ENCODE measurements at places on chromosomes 7 and 10.

GRCh38 chr7:10412422-10413019, 561.2 kb upstream of the PHF14 start:
- peak; percentile 7 for DNase-seq

DNA sequence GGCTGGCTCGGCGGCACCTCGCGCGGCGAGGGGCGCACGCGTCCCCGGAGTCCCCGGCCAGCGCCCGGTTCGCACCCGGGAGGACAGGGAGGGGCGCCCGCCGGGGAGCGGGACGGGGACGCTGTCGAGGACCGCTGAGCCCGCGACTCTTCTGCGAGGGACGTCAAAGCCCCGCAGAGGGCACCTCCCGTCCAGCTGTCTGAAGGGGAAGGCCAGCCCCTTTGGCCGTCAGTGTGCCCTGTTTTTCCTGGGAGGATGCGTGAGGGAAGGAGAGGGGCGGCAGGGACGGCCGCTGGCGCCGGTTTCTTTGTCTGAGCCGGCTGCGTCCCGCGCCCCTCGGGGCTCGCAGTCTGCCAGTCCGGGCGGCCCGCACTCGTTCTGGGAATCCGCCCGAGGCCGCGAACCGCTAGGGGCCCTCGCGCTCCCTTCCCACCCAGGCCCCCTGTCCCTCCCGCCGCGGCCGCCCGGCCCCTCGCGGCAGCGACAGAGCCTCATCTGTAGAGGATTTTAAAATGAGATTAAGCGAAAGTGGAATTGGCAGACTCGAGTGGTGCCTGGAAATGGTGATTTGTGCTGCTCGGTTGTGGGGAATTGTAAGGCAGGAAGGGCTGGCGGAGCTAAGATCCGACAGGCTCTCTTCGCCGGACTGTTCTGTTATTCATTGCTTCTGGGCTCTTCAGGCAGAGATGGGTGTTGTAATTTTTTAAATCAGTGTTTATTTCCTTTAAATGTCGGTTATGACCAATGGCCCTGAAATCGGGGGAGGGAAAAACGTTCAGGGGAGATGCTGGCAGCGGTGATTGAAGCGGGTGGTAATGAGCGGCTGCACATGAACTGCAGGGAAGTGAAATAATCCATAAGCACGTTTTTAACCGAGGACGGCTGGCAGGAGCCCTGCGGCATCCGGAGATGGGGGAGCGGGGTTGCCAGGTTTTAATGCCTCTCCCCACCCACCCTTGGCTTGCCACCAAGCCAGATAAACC, 618 bp upstream of the RELN start:
- DNase-seq = peak; percentile 18

- DNase-seq = no peak
Observed at GRCh38 chr7:104922182-104923009, 91.6 kb upstream of the KMT2E start.

DNA sequence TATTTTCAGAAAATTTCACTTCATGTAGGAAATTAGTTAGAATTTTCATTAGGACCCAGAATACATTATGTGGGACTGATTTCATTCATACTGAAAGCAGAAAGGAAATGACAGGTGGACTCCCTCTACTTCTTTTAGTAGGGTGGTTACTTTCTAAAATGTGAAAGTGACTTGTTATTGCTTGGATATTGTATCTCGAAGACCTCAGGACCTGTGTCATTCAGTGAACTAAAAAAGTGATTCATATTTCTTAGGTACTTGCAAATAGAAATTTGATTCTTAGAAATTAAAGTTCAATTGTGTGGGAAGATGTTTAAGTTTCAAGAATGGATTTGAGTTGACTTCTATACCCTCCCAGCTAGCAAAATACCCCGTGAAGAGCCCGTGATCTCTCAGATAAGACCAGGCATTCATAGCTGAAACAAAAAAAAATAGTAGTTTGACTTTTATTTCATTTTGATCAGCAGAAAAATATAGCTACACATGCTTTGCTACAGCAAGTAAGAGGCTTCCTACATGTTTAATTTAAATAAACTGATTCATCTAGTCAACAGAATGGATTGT, 1037.1 kb downstream of the GATA3 start:
- DNase-seq = no peak

GRCh38 chr7:22572937-22573336, 72.9 kb upstream of the STEAP1B start:
- peak; percentile 87 for DNase-seq

DNA sequence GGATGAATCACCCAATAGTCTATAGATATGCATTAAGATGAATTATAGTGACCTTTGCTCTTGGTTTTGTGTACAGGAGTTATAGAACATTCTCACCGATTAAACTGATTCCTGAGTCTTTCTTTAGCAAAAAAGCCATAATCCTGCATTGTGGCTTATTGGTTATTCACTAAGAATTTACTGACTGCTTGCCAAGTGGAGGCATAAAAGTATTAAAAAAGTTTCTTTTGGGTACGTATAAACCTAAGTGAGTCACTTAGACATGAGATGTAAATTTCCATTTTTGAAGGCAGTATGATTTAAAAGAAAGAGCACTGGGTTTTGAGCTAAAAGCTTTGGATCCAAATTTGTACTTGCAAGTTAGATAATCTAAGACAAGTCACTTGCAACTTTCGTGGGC, 100.7 kb downstream of the CDK6 start:
- peak; percentile 82 for DNase-seq

GRCh38 chr10:120573355-120573754, 116.3 kb downstream of the PLPP4 start:
- DNase-seq = no peak

- DNase-seq = no peak
Observed at GRCh38 chr10:36574207-36574606, 551.2 kb upstream of the ANKRD30A start.

DNA sequence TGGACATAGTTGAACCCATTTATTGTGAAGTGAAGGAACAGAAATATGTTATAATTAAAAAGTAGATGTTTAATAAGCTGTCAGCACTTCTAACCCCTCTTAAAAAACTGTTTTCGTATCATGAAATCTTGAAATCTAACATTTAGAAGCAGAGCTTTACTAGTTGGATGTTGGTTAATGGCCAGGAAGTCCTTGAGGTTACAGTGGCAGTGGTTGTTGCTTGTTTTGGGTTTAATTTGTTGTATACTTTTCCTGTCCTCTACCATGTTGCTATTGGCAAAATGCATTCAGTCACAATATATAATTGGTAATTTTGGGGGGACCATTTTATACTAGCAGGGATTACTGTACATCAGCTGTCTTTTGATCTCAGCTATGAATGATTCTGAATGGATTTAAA, 60.7 kb downstream of the EXOC4 start:
- DNase-seq = no peak

GRCh38 chr7:69778138-69778537, 179.9 kb downstream of the AUTS2 start:
- DNase-seq = no peak

GRCh38 chr7:123070702-123071286, 75.3 kb upstream of the TAS2R16 start:
- no peak for DNase-seq

- no peak for DNase-seq
Observed at GRCh38 chr10:119693262-119693957, 32.4 kb upstream of the INPP5F start.

- no peak for DNase-seq
Observed at GRCh38 chr7:81774551-81774950, 4.7 kb upstream of the HGF start.

GRCh38 chr10:78614267-78614666, 454.5 kb upstream of the ZMIZ1 start:
- no peak for DNase-seq

DNA sequence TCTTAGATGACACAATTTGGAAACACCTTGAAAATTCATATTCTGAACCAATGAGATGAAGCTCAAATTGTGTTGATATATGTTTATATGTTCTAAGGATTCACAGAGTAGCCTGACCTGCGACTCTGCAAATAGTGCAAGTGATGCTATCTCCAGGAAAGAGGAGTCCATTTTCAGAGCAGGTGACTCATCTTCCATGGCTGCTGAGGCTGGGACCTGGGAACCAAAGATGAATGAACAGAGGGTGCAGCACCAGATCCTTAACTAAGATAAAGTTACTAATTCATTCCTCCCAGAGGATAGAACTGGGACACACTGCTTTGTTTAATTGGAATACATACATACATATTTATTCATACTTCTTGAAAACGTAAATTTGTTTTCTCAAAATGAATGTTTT, 240.6 kb upstream of the SEMA3C start:
- DNase-seq = no peak

- no peak for DNase-seq
Observed at GRCh38 chr7:143882604-143883078, 19.3 kb downstream of the TCAF1 start.

DNA sequence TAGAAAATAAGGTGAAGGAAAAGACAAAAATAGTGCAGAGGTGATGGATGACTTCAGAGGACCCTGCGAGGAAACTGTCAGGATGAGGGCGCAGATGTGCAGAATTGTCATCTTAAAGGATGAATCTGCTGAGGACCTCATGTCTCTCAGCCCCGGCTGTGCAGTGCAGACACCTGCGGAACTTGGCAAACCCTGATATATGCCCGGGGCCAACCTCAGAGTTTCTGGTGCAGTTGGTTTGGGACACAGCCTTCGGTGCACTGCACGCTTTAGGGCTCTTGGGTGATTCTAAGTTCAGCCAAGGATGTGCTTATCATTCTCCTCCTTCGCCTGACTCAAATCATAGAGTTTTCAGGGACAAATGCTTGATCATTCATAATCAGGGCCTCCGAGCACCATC, 310.1 kb downstream of the TCERG1L start:
- DNase-seq = no peak

- DNase-seq = no peak
Observed at GRCh38 chr7:96645084-96645483, 64.6 kb downstream of the SEM1 start.

GRCh38 chr10:44956226-44956625, 3.4 kb upstream of the RASSF4 start:
- DNase-seq = no peak

DNA sequence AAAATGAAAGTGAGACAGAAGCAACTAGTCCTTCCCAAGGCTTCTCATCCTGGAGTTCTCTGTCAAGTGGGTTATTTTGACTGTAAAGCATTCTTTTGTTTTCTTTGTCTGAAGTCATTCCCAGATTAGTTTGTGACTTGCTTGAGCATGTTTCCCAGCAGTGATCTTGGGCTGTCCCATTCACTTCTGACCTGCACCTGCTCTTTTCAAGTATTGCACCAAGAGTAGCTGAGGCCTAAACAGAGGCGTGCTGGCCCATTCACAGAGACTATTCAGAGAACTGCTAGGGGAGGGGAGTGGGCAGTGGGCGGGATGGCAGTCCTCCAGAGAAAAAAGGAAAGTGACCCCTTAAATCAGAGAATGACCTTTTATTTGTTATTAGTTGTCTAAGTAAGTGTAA, 61.3 kb downstream of the CACNA2D1 start:
- no peak for DNase-seq

GRCh38 chr7:29748286-29749099, 57.8 kb upstream of the WIPF3 start:
- peak; percentile 8 for DNase-seq

- DNase-seq = no peak
Observed at GRCh38 chr7:104240401-104240800, 32.6 kb upstream of the ORC5 start.

GRCh38 chr10:65176994-65177393, 1655.8 kb downstream of the REEP3 start:
- DNase-seq = no peak

DNA sequence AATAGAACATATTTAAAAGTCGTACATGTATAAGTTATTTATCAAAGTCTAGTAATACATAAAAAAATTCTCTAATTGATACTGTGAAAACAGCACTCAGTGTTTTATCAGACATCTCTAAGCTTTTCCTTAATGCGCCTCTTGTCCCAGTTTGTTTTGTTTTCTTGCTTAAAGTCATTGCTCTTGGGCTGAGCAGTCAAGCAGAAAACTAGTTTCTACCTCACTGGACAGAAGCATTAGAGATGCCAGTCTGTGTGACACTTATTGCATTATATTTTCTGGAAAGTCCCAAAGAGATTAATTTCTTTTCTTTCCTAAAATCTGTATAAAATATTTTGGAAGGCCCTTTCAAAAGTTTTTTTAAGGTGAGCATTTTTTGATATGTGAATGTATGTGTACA, 236.2 kb downstream of the PCLO start:
- DNase-seq = peak; percentile 29

GRCh38 chr7:111903797-111904196, 302.4 kb downstream of the DOCK4 start:
- DNase-seq = peak; percentile 35

- DNase-seq = peak; percentile 97
Observed at GRCh38 chr7:46764100-46764936, 817.6 kb downstream of the TNS3 start.

GRCh38 chr10:86036544-86036831, 330.1 kb downstream of the GRID1 start:
- DNase-seq = no peak
